ENCODE measurements at places on chromosomes 1 and 21. TPM values are rescaled to one million over a fixed set of nuclear protein-coding genes. Genes with fewer than 3 reads are reported as not detected.

DNA sequence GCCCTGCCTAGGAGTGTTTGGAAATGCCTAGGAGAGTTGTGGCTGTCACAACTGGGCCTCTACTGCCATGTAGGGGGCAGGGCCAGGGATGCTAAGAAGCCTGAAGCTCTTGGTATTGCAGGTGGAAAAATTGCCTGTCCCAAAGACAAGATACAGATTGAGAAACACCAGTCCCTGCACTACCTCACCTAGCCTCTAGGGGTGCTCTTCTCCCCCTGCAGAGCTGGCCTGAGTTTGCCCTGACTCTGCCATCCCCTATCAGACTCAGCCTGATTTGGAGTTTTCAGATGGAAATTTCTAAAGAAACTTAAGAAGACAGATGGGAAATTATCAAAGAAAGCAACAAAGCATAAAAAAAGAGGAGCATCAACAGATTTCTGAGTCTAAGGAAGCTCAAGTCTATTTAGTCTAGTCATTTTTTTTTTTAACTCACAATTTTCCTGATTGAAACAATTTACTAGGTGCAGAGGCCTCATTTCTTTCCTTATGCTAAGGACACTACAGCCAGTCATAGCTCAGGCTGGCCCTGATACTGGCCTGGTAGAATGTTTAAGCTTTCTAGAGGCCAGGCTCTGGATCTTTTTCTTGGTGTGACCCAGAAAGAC is 61.4 kb upstream of the LRRN2 start:
- peak; percentile 16 for DNase-seq

DNA sequence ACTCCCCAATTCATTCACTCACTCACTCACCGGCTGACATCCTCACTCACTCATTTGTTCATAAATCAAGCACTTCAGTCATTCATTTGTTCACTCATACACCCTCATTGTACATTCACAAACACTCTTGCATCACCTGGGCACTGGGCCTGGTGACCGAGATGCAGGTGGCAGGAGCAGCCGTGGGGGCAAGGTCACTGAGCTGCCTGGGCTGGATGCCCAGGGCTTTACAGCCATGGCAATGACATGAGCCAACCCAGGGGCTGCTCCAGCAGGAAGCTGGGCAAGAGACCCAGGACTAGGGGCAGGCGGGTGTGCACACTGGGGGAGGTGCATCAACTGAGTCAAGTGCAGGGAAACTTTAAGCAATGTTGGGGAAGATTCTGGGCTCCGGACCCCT is 113.6 kb upstream of the IGSF21 start:
- DNase-seq: no peak

DNA sequence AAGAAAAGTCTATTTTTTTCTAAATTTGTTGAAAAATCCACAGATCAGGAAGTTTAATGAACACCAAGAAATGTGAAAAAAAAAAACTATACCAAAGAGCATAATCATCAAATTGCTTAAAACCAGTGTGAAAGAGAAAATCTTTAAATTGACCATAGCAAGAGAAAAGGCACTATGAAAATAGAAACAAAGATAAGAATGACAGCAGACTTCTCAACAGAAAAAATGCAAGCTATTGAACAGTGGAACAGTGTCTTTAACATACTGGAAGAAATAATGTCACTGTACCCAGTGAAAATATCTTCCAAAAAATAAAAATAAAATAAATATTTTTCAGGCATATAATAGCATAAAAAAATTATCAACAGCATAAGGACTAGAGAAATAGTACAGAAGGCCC is 243.0 kb upstream of the GJB5 start:
- no peak for DNase-seq

GRCh38 chr1:118334506-118334905 is 149.5 kb upstream of the SPAG17 start:
- no peak for DNase-seq

The MPZ gene
- total RNA-seq: 1.8 TPM

DNA sequence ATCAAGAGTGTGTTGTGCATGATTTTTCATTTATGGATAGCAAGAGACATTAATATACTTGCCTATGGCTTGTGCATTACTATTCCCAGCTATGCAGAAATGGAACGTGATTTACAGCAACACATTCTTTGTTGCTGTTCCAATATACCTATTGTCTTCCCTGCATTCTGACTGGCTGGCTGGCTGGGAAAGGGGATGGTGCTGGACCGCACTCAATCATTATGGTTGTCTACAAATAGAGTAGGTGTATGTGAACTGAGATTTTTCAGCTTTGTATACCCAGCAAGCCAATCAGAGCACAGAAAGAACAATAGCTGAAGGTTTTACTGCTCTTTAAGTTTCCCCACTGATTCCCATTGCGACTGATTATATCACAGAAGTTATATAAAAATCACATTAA is 167.5 kb downstream of the ATG4C start:
- DNase-seq: no peak

- DNase-seq: no peak
Observed at GRCh38 chr1:210448297-210448892, 119.7 kb downstream of the HHAT start.

- DNase-seq: no peak
Observed at GRCh38 chr1:61474963-61475362, 250.0 kb downstream of the TM2D1 start.

GRCh38 chr1:204480515-204480914 is 14.1 kb downstream of the PIK3C2B start:
- DNase-seq: no peak

The SPATA46 gene
- total RNA-seq: not detected

- peak; percentile 31 for DNase-seq
Observed at GRCh38 chr1:245153081-245153551, 1.7 kb upstream of the KIF26B start.

DNA sequence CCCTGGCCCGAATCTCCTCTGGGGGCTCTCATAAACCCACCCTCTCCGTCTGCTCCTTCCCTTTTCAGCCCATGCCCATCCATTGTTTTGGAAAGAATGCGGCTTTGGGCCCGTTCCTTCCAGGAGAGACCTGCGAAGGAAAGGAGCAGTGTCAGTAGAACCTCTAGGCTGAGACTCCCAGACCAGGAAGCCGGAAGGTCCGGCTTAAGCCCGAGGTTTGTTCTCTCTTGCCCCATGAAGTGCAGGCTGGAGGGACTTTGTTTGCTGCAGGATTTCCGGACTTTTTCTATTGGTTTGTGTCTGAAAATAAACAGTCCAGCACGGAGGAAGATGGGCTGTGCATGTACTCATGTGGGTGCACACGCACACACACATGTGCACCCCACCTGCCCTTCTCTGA is 49.8 kb downstream of the ELK4 start:
- DNase-seq: no peak

GRCh38 chr1:223765719-223766340 is 53.5 kb downstream of the CAPN2 start:
- DNase-seq: no peak

The NPHS2 gene
- total RNA-seq: not detected

- DNase-seq: peak; percentile 37
Observed at GRCh38 chr1:62687421-62687902, 724 bp downstream of the DOCK7 start.

- no peak for DNase-seq
Observed at GRCh38 chr21:21813289-21813688, 815.1 kb downstream of the NCAM2 start.

DNA sequence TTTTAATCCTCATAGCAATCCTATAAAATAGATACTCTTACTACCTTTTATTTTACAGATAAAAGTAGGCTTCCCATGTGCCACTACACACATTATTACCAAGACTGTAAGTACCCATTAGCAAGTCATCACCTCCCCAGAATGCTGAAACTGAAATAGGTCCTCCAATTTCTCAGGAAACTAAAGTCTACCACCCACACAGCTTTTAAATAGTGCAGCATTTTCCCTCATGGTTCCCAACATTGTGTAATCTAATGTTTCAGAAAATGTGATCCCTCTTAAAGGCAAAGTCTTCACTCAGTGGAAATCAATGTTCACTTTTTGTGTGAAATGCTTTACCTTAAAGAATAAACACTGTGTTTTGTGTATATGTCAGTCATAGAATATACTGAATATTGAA is 356.5 kb downstream of the GPATCH2 start:
- DNase-seq: no peak

- DNase-seq: peak; percentile 89
Observed at GRCh38 chr1:100440075-100440809, 87.9 kb downstream of the CDC14A start.

GRCh38 chr1:211347077-211347844 is 20.6 kb downstream of the TRAF5 start:
- DNase-seq: no peak

- peak; percentile 20 for DNase-seq
Observed at GRCh38 chr1:1959840-1960479, 40.9 kb upstream of the TMEM52 start.

The RIT1 gene
- 13.7 TPM for total RNA-seq

DNA sequence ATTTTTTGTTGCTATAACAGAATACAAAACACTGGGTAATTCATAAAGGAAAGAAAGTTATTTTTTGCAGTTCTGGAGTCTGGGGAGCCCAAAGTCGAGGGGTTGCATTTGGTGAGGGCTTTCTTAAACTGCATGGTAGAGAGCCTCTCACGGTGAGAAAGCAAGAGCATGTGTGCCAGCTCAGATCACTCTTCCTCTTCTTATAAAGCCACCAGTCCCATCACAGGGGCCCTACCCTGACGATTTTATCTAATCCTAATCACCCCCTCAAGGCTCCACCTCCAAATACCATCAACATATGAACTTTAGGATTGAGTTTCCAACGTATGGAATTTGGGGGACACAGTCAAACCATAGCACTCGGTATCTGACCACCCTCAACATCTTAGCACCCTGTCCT is 1.0 kb upstream of the STRIP1 start:
- DNase-seq: no peak

DNA sequence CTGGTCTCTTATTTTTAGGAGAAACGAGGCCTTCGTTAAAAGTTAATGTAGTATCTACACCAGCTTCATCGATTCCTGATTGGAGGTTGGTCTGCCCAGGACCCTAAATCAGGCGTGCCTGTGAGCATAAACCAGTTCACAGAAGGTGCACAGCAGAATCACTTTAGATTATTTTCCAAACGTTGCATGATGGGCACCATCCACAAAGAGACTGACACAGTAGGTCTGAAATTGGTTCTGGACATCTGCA is 256 bp upstream of the TARBP1 start:
- no peak for DNase-seq

DNA sequence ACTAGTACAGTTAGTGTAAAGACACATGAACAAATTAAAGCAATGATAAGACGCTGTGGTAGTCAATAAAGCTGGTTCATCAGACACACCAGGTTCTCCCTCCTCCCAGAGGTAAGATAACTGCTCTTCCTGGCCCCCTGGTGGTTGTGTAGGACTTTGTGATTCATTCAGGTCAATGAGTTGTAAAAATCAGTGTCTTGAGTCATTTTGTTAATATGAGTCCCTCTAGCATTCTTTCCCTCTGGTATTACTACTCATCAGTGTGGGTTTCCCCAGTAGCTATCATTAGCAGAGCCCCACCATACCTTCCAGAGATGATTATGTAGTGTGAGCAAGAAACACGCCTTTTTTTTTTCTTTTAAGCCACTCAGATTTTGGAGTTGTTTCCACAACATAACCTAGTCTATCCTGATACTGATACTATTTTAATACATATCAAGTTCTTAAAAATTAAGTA is 3.6 kb upstream of the SETDB1 start:
- peak; percentile 52 for DNase-seq

DNA sequence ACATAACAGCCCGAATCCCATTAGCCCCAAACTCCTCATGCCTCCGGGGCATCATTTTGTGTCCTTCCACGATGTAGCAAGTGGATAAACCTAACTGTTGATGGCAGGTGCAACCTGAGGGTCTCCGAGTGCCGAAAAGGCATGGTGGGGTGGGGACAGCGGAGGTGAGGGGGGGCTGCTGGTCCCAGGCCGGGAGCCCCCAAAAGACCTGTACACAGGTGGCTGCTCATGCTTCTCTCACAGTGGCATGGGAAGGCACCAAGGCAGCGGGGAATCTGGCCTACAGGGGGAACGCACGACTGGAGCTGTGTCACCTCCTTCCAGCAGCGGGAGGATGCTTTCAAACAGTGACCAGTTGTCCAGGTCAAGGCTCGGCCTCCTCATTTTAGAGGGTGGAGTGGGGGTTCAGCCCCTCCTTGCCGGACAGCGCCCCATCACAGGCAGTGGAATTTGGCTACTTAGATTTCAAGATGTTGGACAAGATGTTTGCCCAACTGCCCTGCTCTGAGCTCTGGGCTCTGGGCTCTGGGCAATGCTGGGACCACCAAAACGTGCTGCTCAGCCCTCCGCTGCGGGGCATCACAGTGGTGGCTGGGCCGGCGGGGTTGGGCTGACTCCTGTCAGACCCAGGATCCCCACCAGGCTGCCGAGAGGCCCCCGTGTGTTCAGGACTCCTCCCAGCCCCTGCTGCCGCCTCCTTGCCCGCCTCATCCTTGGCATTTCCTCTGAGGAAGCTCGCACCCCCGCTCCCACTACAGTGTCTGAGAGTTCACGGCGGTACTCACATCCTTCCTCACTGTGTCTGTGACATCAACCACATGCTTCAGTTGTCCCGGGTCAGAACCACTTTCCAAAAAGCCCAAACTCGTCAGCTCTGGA is 7.6 kb downstream of the DNMT3L start:
- DNase-seq: no peak

The COP1 gene
- 43.0 TPM for total RNA-seq

GRCh38 chr1:10877894-10878293 is 81.4 kb upstream of the CASZ1 start:
- no peak for DNase-seq

DNA sequence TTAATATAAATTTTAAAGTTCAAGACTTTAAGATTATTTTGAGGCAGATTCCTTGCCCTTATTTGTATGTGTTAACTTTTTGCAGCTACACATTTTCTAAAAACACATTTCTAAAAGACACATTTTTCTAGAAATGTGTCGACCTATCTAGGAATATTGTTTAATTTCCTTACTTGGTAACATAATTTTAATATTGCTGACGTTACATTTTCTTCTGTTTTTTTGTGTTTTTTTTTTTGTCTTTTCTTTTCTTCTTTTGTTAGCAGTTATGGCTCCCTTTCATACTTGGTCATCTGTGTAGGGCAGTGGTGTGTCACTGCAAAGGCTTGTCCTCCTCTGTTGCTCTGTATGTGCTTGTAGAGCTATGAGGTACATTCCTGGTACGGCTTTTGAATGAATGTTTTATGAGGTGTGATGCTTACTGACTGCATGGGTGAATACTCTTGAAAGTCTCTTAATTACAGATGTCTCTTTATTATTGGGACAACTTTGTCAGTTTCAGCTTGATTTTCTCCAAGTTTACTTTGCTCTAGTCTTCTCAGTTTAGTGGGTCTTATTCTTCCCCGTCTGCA is 30.1 kb downstream of the LRRC8D start:
- no peak for DNase-seq

DNA sequence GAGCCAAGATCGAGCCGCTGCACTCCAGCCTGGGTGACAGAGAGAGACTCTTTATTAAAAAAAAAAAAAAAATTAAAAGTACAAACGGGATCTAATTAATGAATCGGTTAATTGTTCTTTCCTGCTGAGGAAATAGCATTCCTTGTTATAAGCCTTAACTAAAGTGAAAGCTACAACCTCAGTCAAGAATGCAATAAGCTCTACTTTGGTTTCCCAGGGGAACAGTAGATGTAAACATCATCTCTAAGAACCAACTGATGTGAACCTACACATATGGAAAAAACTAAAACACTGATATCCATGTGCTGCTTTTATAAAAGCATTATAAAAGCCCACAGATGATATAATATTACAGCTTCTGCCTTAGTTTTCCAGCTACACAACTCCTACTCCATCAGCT is 41.9 kb downstream of the LPGAT1 start:
- no peak for DNase-seq

The IL24 gene
- total RNA-seq: 2.9 TPM

All from CD8-positive, alpha-beta memory T cell (primary cell).